ENCODE measurements at places on chromosomes 1 and 21. TPM values are rescaled to one million over a fixed set of nuclear protein-coding genes. Genes with fewer than 3 reads are reported as not detected.

CENPL gene
- total RNA-seq = 8.1 TPM

TTC34 gene
- total RNA-seq = 2.2 TPM

ATF6 gene
- total RNA-seq = 22.1 TPM

ZNF326 gene
- 41.3 TPM for total RNA-seq

ESRRG gene
- not detected for total RNA-seq

SMCP gene
- not detected for total RNA-seq
